ENCODE measurements at places on chromosomes 5 and 9. TPM values are rescaled to one million over a fixed set of nuclear protein-coding genes. Genes with fewer than 3 reads are reported as not detected.

GFI1B gene
- polyA plus RNA-seq = not detected

GRM6 gene
- polyA plus RNA-seq = not detected

RASEF gene
- 0.12 TPM for polyA plus RNA-seq

CAMK2A gene
- polyA plus RNA-seq = 61.7 TPM

EQTN gene
- not detected for polyA plus RNA-seq

TMEM174 gene
- polyA plus RNA-seq = not detected

SPEF2 gene
- 18.5 TPM for polyA plus RNA-seq

DOK3 gene
- polyA plus RNA-seq = 5.1 TPM

GMCL2 gene
- not detected for polyA plus RNA-seq

APBA1 gene
- 10.9 TPM for polyA plus RNA-seq

SLC38A9 gene
- polyA plus RNA-seq = 44.5 TPM

AFAP1L1 gene
- polyA plus RNA-seq = not detected

SNX30 gene
- 31.5 TPM for polyA plus RNA-seq

FOXD1 gene
- polyA plus RNA-seq = not detected

SHROOM1 gene
- polyA plus RNA-seq = 0.84 TPM

ARHGEF39 gene
- 0.51 TPM for polyA plus RNA-seq

ARL14EPL gene
- 0.24 TPM for polyA plus RNA-seq

INSL6 gene
- not detected for polyA plus RNA-seq

MBLAC2 gene
- 15.0 TPM for polyA plus RNA-seq

TBC1D2 gene
- polyA plus RNA-seq = 5.0 TPM

PCDHB5 gene
- 4.5 TPM for polyA plus RNA-seq

SHC3 gene
- polyA plus RNA-seq = 22.9 TPM

MEIKIN gene
- polyA plus RNA-seq = not detected

TGFBI gene
- polyA plus RNA-seq = 0.90 TPM

PCDHA13 gene
- 1.2 TPM for polyA plus RNA-seq

SPATA31C1 gene
- polyA plus RNA-seq = not detected

OLFM1 gene
- polyA plus RNA-seq = 134 TPM

SLC6A7 gene
- polyA plus RNA-seq = 4.6 TPM

DMRTA1 gene
- 0.64 TPM for polyA plus RNA-seq

C9orf50 gene
- polyA plus RNA-seq = not detected

SPINK13 gene
- not detected for polyA plus RNA-seq

PTGS1 gene
- polyA plus RNA-seq = 0.17 TPM

HSPB3 gene
- not detected for polyA plus RNA-seq
